GM13976 (cell line): ENCODE measurements at places on chromosomes 4 and X.
A peak's percentile ranks its signal among the peaks of the same experiment; 100 is the strongest.

DNA sequence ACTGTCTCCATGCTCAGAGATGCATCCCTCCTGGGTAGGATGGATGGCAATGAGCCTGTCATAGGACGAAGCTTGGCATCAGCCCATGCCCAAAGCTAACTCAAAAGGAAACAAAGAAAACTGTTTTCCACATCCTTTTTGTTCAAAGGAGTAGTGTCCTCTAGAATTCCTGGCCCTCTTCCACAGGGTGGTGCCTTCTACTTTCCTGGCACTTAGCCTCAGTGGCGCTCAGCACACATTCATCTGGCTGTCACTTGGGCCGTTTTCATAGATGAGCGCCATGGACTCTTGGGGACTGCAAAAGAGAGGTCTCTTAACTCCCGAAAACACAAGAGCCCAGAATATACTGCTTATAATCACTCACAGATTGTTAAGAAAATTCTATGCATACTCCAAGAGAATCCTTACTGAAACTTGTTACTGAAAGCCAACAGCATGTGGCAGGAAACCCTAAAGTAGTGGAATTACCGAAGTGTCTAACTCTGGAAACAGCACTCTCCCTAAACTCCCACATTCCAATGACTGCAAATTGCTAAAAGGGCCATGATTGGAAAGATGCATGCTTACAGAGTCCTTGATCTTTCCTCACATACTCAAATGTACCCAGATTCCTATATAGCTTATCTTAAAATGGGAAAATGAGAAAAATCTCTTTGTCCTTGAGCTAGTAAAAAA is 110.0 kb downstream of the HS6ST2 start:
- no peak for DNase-seq

- peak; percentile 45 for DNase-seq
These were observed 126.0 kb upstream of the ENPP6 start for GRCh38 chr4:184343502-184344177.

DNA sequence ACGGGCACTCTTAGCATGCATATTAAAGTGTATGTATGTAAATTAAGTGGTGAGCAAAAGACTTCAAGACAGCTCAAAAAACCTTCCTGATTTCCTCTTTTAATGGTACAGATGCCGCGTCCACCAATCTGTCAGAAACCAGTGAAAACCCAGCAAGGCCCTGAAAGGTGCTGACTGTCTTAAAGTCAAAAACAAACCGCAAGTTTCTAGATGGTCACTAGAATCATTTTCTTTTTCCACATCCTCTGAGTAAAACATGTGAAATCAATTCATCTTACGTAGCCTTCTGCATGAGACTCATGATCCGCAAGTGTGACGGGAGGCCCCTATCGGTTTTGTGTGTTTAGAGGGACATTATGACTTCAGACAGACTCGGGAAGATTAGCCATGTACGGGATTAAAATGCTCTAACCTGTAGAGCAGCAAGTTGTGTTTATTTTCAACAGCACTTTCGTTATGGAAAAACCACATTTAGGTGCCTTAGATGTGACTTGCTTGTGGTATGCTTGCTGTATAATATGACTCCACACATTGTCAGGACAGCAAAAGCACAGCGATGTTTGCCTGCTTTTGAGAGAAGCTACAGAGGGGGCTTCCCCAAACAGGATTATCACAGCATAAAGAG is 88.2 kb upstream of the STS start:
- peak; percentile 71 for DNase-seq

DNA sequence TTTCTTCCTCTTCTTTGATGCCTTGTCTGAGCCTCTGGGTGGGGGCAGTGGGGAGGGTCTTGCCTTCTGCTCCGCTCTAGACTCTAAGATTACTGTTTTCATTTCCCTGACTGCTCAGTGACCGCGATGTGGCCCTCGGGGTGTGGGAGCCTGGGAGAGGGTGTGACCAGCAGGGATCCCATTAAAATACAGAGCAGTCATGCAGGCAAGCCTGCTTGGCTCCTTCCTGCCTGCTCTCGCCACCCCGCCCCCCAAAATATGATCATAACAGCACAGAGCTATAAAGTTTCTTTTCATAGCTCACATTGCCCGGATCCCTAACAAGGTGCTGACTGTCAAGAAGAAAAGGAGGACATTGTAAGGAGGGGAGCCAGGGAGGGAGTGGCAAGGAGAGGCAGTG is 332.9 kb downstream of the RAB28 start:
- DNase-seq = no peak

GRCh38 chrX:109448282-109448938 is 33.5 kb downstream of the GUCY2F start:
- DNase-seq = no peak

GRCh38 chr4:28639747-28640146 is 1779.1 kb downstream of the STIM2 start:
- DNase-seq = no peak

DNA sequence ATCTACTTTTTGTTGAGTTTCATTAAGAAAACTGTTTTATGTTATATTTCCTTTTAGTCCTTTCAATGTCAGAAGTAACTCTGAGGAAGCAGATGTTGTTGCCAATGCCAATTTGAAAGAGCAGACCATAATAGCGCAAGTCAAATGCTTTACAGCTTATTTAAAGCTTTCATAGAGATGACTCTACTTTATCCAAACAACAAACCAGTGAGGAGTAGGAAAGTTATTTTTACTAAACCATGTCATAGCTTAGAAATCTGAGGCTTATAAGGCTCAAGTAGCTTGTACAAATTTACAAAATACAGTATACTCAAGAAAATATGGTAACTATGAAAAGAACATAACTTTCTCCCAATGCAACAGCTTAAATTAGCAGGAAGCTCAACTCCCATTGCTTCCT is 40.1 kb upstream of the SPOCK3 start:
- no peak for DNase-seq

DNA sequence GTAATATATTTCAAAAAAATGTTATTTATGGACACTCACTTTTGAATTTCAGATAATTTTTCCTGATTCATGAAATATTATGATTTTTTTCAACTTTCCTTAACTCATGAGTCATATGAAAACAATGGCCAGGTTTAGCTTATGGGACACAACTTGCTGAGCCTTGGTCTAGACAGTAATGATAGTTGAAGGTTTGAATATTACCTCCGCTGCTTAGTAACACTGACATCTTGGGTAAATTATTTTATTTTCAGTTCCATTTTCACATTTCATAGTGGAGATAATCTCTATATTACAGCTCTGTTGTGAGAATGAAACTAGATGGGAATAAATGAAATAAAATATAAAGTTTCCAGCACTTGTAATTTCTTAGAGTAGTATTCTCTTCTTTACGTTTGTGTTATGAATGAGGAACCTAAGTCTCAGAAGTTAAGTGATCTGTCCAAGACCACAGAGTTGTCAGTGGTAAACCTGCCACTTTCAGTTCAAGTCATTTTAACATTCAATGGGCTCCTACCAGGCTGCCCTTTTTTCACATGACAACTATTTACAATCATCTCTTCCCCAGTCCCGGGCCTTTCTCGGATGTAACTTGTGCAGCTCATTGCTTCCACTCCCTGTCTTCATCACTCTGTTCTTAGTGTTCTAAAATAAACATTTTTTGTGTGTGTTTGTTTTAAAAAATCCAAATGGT is 46.8 kb upstream of the GC start:
- DNase-seq = no peak

DNA sequence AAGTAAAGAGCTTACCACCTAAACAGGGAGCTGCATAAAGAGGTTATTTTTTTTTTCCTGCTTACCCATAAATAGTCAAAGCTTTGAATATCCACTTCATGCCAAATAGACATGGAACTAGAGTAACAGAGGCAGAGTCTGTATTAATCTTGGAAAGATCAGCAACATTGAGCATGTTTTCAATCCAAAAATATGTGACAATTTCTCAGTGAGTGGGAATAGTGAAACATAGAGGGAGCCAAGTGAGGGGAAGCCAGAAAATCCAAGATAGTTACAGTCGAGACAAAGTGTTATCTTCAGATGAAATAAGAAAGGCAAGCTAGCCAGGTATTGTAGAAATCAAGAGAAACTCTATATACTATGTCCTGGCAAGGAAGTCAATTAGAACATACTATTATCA is 122.3 kb upstream of the TACR3 start:
- no peak for DNase-seq

DNA sequence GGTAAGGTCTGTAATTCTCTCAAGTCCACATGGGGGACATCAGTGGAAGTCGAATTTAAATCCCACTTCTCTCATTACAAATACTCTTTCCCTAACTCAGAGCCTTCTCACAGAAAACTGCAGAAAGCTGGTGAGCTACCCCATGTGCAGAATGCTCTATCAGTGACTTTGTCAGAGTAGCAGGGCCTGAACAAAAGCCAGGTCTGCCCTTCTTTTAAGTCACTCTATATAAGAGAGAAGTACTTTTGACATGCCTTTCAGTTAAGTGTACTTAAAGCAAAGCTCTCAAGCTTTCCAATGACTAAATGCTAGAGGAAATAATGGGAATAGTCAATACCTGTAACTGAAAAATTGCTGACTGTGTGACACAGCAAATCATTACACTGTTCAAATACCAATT is 323.1 kb downstream of the KCNIP4 start:
- no peak for DNase-seq

- DNase-seq = no peak
These were observed 35.1 kb upstream of the PPP2R3B start for GRCh38 chrX:421646-422391.

- DNase-seq = no peak
These were observed 113.0 kb upstream of the TLR3 start for GRCh38 chr4:185955826-185956543.

DNA sequence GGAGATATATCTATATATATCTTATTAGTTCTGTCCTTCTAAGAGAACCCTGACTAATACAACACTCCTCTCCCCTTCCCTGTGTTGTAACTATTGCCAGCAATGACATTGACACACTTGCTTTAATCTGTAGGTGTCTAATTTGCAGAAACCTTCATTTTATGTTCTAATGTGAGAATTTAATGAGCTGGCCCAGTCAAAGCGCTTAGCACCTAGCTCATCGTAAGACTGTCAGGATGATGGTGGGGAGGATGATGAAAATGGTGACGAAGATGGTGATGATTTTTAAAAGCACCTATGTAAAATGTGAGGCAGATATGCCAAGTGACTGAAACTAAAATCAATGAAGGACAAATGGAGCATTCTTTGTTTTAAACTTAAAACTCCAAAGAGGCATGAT is 183.8 kb downstream of the DHX15 start:
- no peak for DNase-seq

DNA sequence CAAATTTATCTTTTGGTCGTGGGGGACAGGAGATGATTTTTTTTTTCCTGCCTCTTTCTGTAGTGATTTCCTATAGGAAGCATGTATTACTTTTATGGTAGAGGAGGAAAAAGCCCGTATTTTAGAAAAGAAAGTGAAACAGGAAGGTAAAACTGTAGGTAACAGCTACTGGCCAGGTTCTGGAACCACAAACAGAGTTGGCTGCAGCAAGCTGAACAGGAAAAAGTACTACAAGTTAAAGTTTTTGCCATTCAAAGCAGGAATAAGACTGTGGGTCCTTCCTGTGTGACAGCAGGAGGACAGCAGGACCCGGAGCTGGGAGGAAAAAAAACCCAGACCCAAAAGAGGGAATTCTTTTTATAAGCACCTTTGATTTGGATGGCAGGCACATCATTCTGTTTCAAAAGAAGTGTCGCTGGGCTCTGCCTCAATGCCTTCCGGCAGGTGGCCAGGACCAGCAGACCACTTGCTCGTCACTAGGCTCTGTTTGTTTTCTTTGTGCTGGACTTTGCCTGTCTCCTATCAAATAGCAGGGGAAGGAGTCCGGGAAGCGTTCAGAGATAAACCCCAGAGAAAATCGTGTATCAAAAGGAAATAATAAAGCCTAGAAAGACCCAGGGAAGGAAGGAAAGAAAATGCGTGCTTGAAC is 277.9 kb downstream of the ADGRA3 start:
- DNase-seq = no peak

- no peak for DNase-seq
These were observed 1015.1 kb downstream of the RPA4 start for GRCh38 chrX:97898798-97899197.

DNA sequence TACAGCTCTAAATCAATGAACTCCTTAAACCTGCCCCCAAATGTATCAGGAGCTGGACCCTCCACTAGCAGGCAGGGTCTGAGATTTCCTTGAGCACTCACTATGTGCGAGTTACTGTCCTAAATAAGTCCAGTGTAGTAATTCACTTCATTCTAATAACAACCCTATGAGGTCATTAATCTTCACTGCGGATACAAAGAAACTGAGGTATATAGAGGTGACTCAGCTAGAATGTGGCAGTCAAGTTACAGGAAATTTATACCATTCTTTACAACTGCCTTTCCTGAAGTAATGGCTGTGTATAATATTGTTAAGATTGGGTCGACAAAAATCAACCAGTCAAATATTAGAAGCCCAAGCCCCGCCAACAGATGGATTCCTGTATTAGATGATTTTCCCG is 473.9 kb upstream of the FTHL17 start:
- DNase-seq = no peak

GRCh38 chr4:15792974-15793373 is 14.8 kb downstream of the CD38 start:
- DNase-seq = no peak

DNA sequence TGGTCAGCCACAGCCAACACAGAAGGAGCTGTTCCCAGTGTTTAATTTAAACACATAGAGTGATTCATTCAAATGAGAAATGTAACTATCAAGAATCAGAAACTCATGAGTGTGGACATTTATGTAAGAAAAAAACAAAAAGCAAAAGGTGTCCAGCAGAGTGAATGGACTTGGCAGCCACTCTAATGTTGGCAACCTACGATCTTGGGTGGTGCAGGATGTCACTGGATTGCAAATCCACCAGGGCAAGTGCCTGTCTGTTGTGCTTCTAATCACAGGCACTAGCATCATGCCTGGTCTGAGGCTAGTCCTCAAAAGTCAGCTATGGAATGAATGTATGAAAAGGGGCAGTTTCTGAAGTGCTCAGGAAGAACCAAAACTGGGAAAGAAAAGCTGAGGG is 277.7 kb upstream of the CLNK start:
- no peak for DNase-seq

- DNase-seq = no peak
These were observed 132.6 kb downstream of the IL15 start for GRCh38 chr4:141768954-141769353.

DNA sequence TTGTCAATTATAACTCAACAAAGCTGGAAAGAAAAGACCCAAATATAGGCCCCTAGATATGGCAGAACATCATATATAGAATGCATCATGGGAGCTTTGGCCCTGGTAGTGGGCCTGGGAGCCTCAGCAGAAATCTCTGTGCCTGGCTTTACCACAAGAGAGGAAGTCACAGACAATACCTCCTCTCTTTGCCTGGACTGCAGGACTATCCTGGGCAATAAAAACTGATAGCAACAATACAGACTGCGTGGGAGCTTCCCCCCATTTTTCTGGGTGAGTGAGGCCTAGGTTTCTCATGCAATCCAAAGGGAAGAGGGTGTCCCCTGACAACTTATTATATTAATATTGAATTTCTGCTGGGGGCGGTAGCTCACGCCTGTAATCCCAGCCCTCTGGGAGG is 64.0 kb upstream of the NFKB1 start:
- no peak for DNase-seq
